ENCODE measurements at places on chromosomes 2 and 18.
A peak's percentile ranks its signal among the peaks of the same experiment; 100 is the strongest.

GRCh38 chr2:174730698-174731018 is 33.6 kb downstream of the CHRNA1 start:
- DNase-seq: no peak

GRCh38 chr2:130353291-130354138 is 2.3 kb upstream of the PTPN18 start:
- no peak for DNase-seq

DNA sequence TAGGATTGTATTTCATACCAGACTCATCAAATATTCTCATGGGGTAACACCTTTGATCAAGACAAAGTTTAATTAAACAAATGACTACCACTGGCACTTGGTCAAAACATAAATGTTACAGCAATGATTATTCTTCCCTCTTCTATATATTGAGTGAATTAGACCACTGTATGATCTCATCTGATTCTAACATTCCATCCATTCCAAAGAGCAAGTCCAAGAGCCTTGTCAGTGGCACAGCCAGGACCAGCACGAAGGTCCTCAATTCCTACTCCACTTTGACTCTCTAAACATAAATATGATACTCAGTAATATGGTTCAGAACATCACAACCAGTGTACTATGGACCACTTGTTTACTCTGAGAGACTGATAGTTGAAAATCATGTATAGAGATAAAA is 86.4 kb downstream of the AP1S3 start:
- peak; percentile 34 for DNase-seq

GRCh38 chr2:113858764-113859163 is 31.1 kb upstream of the ACTR3 start:
- peak; percentile 61 for DNase-seq

DNA sequence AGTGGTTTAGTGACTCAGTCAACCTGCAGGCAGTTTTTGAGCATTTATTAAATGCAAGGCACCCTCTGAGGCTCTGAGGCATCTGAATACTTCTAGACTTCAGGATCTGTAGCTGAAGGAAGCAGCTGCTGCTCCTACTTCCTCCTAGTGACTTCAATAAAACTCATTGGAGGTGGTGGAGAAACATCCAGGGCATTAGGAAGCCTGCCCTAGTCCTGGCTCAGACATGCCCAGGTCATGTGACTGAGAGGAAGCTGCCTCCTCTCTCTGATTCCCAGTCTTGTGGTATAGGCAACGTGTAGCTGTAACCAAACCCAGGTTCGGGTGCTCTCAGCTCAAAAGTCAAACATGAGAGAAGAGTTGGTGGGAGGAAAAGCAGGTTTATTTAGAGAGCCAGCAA is 287.2 kb upstream of the GYPC start:
- DNase-seq: no peak

DNA sequence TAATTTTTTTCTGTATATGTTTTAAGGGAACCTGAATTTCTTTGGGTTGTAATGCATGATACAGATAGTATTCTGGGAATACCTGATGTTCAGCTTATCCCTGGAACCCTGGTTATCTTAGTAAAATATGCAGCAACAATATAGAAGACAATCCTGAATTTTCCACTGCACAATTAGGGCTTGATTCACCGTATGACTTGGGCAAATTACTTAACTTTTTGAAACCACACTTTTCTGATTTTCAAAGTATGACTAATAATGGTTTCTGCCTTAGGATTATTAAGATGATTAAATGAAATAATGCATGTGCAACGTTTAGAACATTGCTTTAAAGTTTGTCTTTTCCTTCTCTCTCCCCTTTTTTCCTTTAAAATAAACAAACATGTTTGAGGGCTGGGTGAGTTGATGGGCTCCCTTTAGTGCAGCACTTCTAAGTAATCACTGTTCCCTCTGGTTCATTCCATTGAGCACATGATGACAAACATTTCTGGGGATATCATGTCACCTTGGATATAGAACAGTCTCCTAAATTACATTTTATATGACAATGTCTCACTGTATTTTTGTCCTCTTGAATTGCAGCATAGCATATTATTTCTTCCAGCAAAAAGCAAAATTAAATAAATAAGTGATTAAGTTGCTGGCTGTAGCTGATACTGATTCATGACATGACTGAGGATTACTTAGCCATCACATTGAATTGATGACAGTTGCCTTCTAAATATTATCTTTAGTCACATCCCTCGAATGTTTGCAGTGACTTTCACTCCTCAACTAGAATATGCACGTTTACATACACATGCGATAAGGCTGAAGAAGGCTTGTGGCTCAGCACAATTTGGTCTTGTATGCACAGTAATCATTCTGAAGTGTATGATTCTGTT is 254.5 kb downstream of the NEDD4L start:
- no peak for DNase-seq

GRCh38 chr2:36147670-36148390 is 207.7 kb upstream of the CRIM1 start:
- DNase-seq: peak; percentile 7

DNA sequence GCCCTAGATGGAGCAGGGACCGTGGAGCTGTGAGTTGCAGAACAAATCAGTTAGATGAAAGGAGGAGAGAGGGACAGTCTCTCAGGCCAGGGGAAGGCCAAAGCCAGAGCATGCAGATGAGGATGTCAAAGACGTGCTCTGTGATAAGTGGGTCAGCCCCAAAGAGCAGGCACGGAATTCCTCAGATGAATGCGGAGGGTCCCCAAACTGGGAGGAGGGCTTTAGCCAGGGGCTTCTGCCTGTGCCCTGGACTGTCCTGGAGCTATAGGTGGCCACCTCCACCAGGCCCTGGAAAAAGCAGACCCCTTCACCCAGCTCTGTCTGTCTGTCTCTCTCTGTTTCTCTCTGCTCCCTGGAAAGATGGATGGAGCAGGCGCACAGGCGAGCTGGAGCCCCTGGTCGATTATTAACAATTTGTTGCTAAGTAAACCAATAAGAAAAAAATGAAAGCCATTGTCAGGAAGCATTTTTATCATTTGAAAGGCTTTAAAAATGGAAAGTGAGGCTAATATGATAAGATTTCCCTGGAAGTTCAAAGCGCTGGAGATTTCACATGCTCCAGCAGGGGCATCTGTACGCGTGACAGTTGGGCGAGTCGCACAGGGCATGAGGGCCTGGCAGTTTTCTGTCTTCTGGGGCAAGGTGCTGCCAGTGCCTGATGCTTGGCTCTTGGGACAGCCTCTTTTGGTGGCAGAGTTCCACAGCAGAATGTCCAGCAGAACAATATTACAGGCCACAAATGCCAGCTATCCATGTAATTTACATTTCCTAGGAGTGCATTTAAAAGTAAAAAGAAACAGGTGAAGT is 241.0 kb downstream of the GLI2 start:
- no peak for DNase-seq

DNA sequence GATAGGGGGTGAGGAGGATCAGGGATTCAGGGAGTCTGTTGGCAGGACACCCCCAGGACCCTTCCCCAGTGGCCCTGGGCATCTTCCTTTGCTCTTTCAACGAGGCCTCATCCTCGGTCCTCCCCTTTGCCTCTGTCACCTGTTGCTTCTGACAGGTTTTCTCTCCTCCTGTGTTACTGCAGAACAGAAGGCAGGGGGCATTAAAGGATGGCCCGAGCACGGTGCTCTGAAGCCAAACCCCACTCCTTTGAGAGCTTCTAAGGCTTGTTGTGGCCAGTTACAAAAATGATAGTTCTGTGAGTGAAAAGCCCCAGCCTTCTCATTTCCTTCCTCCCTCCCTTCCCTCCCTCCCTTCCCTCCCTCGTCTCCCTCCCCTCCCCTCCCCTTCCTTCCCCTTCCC is 82.5 kb downstream of the THNSL2 start:
- DNase-seq: no peak

GRCh38 chr18:65737471-65737955 is 13.3 kb upstream of the CDH7 start:
- DNase-seq: no peak

- no peak for DNase-seq
Observed at GRCh38 chr2:26891-27290, 19.4 kb downstream of the FAM110C start.

DNA sequence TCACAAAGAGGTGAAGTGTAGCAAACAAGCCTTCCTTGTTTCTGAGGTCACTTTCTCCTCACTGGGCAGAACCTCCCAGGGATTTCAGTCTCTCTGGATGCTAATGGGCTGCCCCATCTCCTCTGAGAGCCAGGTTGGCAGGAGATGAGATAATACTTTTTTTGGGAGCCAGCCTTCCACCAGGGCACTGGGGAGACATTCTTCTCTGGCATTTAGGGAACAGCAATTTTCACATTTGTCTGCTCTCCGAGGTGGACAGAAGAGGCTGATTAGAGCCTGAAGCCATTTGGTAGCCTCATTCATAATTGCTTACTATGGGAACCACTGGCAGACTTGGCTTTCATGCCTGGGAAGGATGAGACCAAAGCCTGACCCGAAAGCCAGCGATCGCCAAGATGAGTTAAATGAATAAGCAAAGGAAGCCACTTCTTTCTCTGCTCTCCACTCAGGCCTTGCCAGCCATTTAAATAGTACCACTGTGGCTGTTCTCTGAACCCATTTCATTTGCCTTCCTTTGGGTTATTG is 70.1 kb downstream of the NRP2 start:
- DNase-seq: no peak

- no peak for DNase-seq
Observed at GRCh38 chr2:204174034-204174433, 237.5 kb downstream of the ICOS start.

- DNase-seq: no peak
Observed at GRCh38 chr2:194765723-194766122, 891.3 kb upstream of the SLC39A10 start.

DNA sequence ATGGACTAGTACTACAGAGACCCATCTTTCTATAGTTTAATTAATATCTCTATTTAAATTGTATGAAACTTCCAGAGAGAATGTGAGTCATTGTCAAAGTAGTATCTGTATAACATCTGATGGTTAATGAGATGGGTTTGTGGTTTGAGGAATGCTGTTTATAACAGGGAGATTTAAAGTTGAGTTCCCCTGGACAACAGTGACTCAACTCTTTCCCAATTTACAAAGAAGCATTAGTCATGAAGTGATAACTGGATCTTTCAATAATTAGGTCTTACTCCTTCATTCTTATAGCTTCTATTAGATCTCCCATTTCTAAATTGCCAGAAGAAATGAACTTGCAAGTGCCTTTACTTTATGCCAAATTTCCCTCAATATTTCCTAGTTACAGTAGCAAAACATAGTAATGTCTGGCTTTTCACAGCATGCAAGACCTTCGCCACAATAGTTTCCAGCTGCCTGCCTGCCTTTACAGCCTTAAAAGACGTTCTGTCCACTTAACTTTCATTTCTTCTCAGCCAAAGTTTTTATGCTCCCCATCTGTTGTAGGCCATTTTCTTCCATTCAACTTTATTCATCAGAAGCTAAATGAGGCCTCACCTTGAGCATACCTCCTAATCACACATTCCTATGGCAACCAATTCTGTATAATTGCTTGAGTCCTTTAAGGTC is 47.7 kb upstream of the WDR75 start:
- DNase-seq: peak; percentile 92

GRCh38 chr2:96505231-96505889 is at the start of gene NEURL3:
Gene NEURL3, minus strand, starts transcription at chr2:96505357. Its CDS starts 71 bp downstream, at chr2:96505286.
- DNase-seq: peak; percentile 40

GRCh38 chr2:240166761-240167587 is 26.5 kb upstream of the OTOS start:
- no peak for DNase-seq

GRCh38 chr2:190649035-190649797 is at the start of gene NAB1:
Gene NAB1, plus strand, starts transcription at chr2:190649083. Its CDS starts 10,094 bp downstream, at chr2:190659177.
- peak; percentile 68 for DNase-seq

DNA sequence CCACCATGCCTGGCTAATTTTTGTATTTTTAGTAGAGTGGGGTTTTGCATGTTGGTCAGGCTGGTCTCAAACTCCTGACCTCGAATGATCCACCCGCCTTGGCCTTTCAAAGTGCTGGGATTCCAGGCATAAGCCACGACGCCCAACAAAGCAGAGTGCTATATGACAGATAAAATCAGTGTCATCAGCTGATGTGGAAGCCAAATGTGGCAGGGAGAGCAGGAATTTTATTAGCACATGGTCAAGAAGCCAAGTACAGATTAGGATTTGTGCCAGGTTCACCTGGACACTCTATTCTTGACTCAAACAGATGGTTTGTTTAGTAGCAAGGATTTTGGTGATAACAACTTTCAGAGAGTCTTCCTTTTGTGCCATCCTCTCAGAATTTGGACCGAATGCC is 62.7 kb downstream of the LCLAT1 start:
- no peak for DNase-seq

GRCh38 chr2:127146820-127147502 is 40.0 kb upstream of the BIN1 start:
- peak; percentile 23 for DNase-seq

DNA sequence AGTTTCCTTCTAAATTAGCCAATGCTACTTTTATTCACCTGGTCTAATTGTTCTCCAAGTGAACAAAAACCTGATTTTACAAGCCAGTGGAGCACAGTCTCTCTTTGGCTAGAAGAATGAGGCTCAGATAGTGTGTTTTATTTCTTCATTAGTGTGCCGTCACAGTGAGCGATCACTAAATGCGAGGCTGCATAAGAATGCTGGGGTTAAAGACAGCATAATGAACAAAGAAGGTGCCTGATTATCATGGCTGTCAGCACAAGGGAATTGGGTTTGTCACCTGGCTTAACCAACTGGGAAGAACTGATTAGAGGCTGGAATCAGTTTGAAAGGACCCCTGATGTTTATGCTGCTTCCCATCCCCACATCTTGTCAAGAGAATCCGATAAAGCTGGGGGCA is 76.4 kb downstream of the EPHA4 start:
- DNase-seq: no peak

- no peak for DNase-seq
Observed at GRCh38 chr18:48356151-48356745, 52.9 kb downstream of the ZBTB7C start.

DNA sequence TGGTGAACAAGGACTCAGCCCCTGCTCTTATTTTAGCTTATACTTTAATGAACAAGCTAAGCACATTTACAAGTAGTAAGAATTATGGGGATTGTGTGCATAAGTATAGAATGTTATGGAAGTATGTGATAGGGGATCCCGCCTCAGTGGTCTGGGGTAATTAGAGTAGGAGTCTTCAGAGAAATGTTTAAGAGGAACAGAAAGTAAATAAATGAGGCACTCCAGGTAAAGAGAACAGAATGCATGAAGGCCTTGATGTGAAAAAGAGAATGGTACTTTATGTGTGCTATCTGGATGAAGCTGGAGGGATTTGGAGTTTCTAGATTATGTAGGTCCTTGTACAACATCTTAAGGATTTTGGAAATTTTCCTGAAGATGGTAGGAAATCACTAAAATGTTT is 76.6 kb downstream of the BMPR2 start:
- DNase-seq: no peak

DNA sequence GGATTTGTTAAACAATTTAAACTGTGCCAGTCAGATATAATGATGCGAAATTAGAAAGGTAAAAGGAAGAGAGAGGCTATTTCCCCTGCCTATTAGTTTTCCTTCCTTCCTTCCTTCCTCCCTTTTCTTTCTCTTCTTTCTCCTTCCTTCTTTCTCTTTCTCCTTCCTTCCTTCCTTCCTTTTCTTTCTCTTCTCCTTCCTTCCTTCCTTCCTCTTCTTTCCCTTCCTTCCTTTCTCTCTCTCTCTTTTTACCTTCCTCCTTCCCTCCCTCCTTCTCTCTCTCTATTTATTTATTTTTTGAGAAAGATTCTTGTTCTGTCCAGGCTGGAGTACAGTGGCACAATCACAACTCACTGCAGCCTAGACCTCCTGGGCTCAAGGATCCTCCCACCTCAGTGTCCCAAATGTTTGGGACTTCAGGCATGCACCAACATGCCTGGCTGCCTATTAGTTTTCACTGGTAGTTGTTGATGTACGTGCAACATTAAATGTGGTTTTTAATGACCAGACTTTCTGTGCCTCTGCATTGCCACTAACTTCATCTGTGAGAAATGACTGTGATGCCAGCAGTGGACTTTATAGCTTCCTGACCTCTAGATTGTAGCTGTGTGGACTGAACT is 48.7 kb upstream of the NFE2L2 start:
- no peak for DNase-seq

- DNase-seq: no peak
Observed at GRCh38 chr18:9855681-9856080, 30.1 kb upstream of the TXNDC2 start.

Data from adipocyte (in vitro differentiated cells).